ENCODE measurements at places on chromosomes 6 and 20.

- no peak for DNase-seq
These were observed 78.3 kb downstream of the SCAND1 start for GRCh38 chr20:35876033-35876320.

DNA sequence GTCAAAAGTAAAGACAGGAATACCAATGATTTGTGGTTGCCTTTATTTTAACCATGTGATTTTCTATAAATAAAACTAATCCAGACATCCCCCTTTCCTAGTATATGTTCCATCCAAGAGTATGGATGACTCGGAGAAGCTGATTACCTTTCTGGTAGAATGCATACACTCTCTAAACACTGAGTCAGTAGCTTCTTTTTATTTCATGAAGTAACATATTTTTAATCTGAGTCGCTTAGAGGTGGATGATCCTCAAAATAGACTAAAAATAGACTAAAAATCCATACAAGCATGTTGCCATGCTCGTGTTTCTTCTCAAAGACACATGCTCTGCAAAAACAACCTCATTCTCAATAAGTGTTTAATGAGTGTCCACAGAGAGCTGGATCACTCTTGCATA is 263.7 kb downstream of the COL12A1 start:
- no peak for DNase-seq

DNA sequence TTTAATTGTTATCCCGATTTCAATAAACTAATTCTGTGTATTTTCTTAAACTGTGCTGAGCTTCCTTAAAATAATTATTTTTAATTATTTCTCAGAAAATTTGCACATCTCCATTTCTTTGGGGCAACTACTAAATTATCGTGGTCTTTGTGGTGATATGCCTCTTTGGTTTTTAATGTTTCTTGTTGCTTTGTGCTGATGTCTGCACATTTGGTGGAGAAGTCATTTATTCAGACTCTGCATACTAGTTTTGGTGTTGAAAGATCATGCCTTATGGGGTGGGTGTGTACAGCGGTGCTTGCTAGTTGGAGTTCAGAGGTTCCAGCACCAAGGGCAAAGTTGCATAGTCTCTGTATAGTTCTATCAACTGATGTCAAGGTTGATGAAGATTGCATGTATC is 253.2 kb downstream of the MEI4 start:
- DNase-seq = no peak

DNA sequence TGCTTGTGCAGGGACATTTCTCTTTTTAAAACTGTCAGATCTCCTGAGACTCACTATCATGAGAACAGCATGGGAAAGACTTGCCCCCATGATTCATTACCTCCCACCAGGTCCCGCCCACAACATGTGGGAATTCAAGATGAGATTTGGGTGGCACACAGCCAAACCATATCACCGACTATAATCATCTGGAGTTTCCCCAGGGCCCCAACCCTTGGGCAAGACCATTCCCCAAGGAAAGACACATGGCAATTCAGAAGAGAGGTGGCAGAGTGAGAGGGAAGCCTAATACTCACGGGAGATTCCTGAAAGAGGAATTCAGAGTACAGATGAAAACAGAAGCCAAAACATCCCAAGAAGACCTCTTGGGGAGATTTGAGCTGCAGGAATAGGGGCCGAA is 291.0 kb upstream of the PLCB4 start:
- no peak for DNase-seq

GRCh38 chr20:20875716-20876115 is 163.3 kb upstream of the RALGAPA2 start:
- no peak for DNase-seq

- DNase-seq = no peak
These were observed 31.6 kb upstream of the SNX9 start for GRCh38 chr6:157791450-157791849.

DNA sequence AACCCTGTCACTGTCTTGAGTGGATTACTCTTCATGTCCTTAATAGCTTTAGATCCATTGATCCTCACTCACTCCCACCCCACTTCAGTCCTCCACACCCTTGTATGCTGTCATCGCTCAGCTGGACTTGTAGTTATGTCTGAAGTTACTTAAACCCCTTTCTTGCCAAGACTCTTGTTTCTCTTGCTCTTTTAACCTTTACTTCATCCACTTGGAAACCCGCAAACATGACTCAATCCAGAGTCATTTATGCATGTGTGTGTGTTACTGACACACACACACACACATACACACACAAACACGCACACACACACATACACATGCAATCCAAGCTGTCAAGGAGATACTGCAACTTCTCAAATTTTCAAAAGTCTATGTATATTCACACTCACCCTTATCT is 341.8 kb downstream of the SYNE1 start:
- DNase-seq = no peak

DNA sequence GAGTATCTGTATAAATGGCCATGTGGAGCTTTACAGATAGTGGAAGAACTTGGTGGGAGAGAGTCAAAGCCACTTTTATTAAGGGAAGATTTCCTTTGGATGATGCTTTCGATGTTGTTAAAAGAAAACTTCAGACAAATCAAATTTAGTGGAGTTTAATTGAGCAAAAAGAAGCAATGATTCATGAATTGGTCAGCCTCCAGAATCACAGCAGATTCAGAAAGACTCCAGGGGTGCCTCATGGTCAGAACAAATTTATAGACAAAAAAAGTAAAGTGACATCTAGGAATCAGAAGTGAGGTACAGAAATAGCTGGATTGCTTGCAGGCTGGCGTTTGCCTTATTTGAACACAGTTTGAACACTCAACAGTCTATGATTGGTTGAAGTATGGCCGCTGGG is 5.3 kb upstream of the CGA start:
- DNase-seq = no peak

- no peak for DNase-seq
These were observed 35.8 kb downstream of the HIVEP1 start for GRCh38 chr6:12047792-12048432.

DNA sequence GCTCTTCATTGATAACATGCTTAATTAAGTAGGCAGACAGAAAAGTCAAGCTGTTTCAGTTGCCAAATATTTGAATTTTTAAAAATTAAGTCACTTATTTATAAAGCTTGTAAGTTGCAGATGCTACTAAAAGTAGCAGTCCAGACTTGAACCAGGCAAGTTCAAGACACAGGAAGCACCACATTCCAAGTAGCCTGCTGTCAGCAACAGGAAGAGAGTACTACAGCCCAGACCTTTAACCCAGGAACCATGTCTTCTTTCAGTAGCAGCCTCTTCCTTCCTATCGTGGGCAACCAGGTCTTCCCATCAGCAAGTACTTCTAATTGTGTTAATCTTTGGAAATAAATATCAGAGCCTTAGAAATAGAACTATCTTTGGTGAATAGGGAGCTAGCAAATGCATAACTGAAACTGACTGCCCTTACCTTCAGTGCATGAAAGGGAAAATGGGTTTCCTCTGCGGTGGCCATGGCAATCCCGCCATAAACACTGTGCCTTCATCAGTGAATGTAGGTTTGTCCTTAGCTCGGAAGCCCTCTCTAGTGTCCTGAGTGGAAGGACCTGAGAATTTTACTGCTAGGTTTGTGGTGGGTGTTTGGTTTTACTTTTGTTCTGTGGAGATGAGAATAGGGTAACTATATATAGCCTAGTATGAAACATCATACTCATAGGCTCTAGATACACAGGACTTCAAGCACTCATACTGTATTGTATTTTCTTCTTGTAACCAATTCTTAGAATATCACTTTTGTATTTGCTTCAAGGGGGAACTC is 95.6 kb downstream of the SYCP2 start:
- no peak for DNase-seq

- no peak for DNase-seq
These were observed 49.3 kb downstream of the EBF4 start for GRCh38 chr20:2741881-2742280.

- no peak for DNase-seq
These were observed 62.4 kb downstream of the PTCHD4 start for GRCh38 chr6:48048451-48049146.

- DNase-seq = no peak
These were observed 295.1 kb upstream of the CDYL start for GRCh38 chr6:4480788-4481735.

GRCh38 chr6:34705241-34705640 is 8.7 kb upstream of the ILRUN start:
- no peak for DNase-seq

DNA sequence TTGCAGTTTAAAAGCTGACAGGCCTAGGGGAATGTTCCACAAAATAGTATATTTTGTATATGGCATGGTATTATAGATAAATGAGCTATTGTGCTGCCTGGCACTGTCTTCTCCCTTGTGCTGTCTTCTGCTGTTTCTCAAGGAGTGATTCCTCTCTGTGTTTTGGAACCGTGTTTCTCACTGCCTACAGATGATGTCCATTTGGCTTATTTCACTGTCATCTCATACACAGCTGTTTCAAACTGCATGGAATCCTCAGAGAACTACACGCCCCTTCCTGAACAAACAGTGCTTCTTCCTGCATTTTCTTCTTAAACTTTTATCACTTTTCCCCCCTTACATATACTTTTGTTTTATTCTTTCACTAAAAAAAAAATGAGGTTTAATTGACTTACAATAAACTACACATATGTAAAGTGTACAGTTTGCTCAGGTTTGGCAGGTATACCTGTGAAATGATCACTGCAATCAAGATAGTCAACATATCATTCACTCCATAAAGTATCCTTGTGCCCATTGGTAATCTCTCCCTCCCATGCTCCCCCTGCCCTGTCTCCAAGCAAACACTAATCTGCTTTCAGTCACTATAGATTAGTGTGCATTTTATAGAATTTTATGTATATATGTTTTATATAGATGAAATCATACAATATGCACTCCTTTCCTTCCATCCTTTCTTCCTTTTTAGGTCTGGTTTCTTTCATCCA is 43.0 kb downstream of the CBFA2T2 start:
- no peak for DNase-seq

DNA sequence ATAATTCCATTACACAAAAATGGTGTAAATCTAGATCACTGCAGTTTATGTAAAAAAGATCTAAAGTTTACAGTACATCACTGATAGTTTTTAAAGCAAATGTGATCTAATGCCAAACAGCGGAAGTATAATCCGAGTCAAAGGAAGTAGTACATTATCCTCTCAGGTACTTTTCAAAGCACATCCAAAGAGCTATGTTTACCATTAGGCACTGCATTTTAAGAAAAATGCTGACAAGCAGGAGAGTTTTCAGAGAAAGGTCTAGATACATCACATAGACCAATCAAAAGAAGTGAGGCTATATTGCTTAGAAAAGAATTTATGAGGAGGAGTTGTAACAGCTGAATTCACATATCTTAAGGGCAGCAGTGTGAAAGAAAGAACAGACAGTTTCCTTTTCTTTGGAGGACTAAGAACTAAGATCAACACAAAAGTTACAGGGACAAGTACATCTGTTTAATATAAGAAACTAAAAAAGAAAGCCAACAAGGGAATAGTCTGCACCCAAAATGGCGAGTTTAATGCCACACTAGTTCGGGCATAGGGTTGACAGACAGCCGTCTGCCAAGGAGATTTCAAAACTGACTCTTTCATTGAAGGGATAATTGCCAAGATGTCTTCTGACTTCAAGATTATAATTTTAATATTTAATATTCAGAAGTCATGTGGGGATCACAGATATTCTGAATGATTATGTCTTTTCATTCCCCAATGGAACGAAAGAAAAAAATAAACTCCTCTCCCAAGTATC is 1.4 kb downstream of the ZNF184 start:
- no peak for DNase-seq

- no peak for DNase-seq
These were observed 71.1 kb downstream of the SRC start for GRCh38 chr20:37416848-37417616.

DNA sequence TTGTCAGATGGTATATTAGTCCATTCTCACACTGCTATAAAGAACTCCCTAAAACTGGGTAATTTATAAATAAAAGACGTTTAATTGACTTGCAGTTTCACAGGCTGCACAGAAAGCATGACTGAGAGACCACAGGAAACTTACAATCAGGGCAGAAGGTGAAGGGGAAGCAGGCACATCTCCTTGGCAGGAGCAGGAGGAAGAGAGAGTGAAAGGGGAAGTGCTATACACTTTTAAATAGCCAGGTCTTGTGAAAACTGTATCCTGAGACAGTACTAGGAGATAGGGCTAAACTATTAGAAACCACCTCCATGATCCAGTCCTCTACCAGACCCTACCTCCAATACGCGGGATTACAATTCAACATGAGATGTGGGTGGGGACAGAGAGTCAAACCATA is 193.9 kb upstream of the KCNG1 start:
- DNase-seq = no peak

GRCh38 chr6:97705568-97705967 is 422.6 kb upstream of the MMS22L start:
- no peak for DNase-seq

DNA sequence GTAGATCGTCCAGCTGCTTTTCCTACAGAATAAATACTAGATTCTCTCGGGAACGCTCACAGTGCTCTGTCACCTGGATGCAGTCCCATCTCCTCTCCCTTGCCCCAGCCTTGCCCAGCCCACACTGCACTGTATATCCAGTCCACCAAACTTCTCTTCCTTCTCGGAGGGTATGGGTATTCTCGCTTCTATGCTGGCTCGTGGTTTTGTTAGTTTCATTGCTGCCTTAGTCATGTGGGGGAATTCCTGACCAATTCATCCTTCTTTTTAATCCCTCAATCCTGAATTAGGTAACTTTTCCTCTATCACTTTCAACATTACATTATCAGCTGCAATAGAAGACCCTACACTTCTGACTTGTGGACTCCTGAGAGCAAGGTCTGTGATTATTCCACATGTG is 252.4 kb downstream of the GMDS start:
- no peak for DNase-seq

DNA sequence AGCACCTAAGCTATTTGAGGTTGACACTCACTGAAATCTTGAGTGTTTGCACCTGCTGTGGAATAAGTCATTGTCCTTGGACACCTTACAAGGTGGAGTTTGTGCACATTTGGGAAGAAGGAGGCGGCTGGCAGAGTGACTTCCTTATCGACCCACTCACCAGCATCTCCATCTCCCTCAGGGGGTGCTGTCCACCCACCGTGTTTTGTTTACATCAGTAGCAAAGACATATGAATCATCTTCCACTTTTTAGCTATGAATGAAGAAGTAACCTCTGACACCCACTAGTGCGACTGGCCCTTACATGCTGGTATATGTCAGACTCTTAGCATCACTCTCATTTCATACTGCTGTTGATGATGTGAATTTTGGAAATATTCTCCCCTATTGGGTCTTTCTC is 119.5 kb upstream of the SGK1 start:
- no peak for DNase-seq

Measured in stimulated activated CD8-positive, alpha-beta memory T cell treated with anti-CD3 and anti-CD28 coated beads, Interleukin-4, amount 100 ng/mL, for 24 hours (primary cell).